ENCODE measurements at places on chromosomes 13 and 19.
A peak's percentile ranks its signal among the peaks of the same experiment; 100 is the strongest.

- H3K27ac ChIP-seq, result no peak within 1 kb of the TSS
- peak; percentile 34 for DNase-seq
- peaks cover 8% of the 10 kb centered on the region for H3K4me1 ChIP-seq
- no peaks in the 10 kb centered on the region for H3K36me3 ChIP-seq
- H3K27me3 ChIP-seq, result peaks cover 38% of the 10 kb centered on the region
These were observed at the start of gene KISS1R for GRCh38 chr19:917323-918151. Gene KISS1R, plus strand, starts transcription at chr19:917333. Its CDS starts 170 bp downstream, at chr19:917503.

DNA sequence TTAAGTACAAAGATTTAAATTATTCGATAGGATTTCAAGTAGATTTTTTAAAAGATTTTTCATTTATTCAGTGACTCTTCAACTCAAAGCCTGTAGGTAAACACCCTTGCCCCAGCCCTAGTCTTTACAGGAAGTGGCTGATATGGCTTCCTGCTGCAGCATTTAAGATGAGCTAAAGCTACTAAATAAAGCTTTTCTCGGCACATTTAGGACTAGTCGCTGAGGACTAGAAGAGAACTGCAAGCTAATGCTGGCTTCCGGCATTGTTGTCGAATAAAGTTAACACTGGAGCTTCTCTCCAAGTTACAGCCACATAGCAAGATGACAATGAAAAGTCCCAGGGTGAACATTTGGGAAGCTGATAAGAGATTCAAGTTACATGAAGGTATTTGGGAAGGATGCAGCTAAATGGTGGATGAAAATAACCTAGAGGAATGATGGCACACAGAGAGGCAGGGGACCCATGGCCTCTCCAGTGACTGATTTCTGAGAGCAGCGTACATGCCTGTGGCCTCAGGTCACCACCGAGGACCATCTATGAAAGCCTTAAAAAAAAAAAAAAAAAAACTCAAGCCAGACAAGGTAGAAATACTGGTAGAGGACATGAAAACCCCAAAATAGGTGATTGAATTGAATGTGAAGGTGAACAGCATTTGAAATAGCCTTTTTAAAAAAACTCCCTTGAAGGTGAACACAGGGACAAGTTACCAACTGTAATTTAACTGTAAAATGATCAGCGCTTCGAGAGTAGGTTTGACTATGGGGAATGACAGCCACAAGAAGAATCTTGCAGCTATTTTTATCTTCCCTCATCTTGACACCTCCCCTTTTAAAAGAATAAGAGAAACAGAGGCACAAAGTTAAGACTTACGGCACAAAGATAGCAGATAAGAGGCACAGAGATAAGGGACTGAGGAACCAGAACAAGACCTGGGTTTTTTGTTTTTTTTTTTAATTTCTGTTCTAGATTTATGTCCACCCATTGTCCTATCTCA is 155.4 kb downstream of the DCT start:
- H3K27ac ChIP-seq, result no peak overlapping the region
- peaks cover 16% of the 10 kb centered on the region for H3K4me1 ChIP-seq
- no peaks in the 10 kb centered on the region for H3K36me3 ChIP-seq
- no peak overlapping the region for H3K4me3 ChIP-seq
- DNase-seq, result no peak

- H3K27ac ChIP-seq, result no peak overlapping the region
- DNase-seq, result peak; percentile 95
- H3K36me3 ChIP-seq, result no peaks in the 10 kb centered on the region
- no peaks in the 10 kb centered on the region for H3K27me3 ChIP-seq
These were observed 212.5 kb upstream of the IRS2 start for GRCh38 chr13:109998684-109999533.

GRCh38 chr19:45938733-45939319 is 24.2 kb upstream of the NANOS2 start:
- peaks cover 58% of the 10 kb centered on the region for H3K27me3 ChIP-seq
- H3K27ac ChIP-seq, result no peak overlapping the region
- no peaks in the 10 kb centered on the region for H3K4me1 ChIP-seq
- no peaks in the 10 kb centered on the region for H3K36me3 ChIP-seq
- DNase-seq, result no peak

- H3K4me1 ChIP-seq, result no peaks in the 10 kb centered on the region
- no peak overlapping the region for H3K4me3 ChIP-seq
- DNase-seq, result no peak
These were observed 428.1 kb upstream of the DACH1 start for GRCh38 chr13:72295153-72295552.

GRCh38 chr13:73820688-73821087 is 313.5 kb downstream of the KLF12 start:
- H3K36me3 ChIP-seq, result peaks cover 1% of the 10 kb centered on the region
- no peaks in the 10 kb centered on the region for H3K27me3 ChIP-seq
- no peak overlapping the region for H3K4me3 ChIP-seq
- H3K4me1 ChIP-seq, result no peaks in the 10 kb centered on the region
- H3K27ac ChIP-seq, result no peak overlapping the region
- no peak for DNase-seq

DNA sequence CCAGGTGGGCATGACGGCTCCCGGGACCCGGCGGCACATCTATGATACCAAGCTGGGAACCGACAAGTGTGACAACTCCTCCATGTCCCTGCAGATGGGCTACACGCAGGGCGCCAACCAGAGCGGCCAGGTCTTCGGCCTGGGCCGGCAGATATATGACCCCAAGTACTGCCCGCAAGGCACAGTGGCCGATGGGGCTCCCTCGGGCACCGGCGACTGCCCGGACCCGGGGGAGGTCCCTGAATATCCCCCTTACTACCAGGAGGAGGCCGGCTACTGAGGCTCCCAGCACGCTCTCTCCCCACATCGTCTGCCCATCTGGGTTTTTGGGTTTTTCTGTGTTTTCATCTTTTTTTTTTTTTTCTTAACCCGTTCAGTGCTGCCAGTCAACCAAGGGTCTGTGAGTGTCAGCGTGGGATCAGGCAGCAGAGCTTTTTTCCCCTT is 2.3 kb upstream of the ABCA7 start:
- H3K4me1 ChIP-seq, result peaks cover 7% of the 10 kb centered on the region
- peaks cover 42% of the 10 kb centered on the region for H3K36me3 ChIP-seq
- DNase-seq, result no peak

GRCh38 chr19:10116085-10116865 is 3.4 kb downstream of the EIF3G start:
- H3K27me3 ChIP-seq, result no peaks in the 10 kb centered on the region
- no peak for DNase-seq
- H3K4me3 ChIP-seq, result no peak overlapping the region
- H3K4me1 ChIP-seq, result peaks cover 7% of the 10 kb centered on the region
- peaks cover 44% of the 10 kb centered on the region for H3K36me3 ChIP-seq

- H3K4me3 ChIP-seq, result peak overlapping the region; percentile 79
- H3K27ac ChIP-seq, result peak overlapping the region; percentile 64
- 0 out of 2 replicates have a peak, but pooled peaks cover 1% of the 10 kb centered on the region for H3K4me1 ChIP-seq
- DNase-seq, result peak; percentile 31
These were observed 926 bp downstream of the ZNF587 start for GRCh38 chr19:57850553-57851017.

- H3K4me1 ChIP-seq, result peaks cover 5% of the 10 kb centered on the region
- H3K4me3 ChIP-seq, result no peak overlapping the region
- no peak overlapping the region for H3K27ac ChIP-seq
- no peaks in the 10 kb centered on the region for H3K36me3 ChIP-seq
- no peak for DNase-seq
These were observed 4.4 kb downstream of the EFNB2 start for GRCh38 chr13:106530980-106531481.

- no peaks in the 10 kb centered on the region for H3K36me3 ChIP-seq
- H3K4me3 ChIP-seq, result no peak overlapping the region
- H3K27ac ChIP-seq, result no peak overlapping the region
- peaks cover 6% of the 10 kb centered on the region for H3K4me1 ChIP-seq
- no peak for DNase-seq
These were observed 13.4 kb downstream of the TECR start for GRCh38 chr19:14542711-14543328.

GRCh38 chr13:24495151-24495729 is 17.3 kb downstream of the PARP4 start:
- no peaks in the 10 kb centered on the region for H3K4me1 ChIP-seq
- no peak for DNase-seq
- H3K36me3 ChIP-seq, result peaks cover 48% of the 10 kb centered on the region
- no peaks in the 10 kb centered on the region for H3K27me3 ChIP-seq
- no peak overlapping the region for H3K4me3 ChIP-seq

- DNase-seq, result peak; percentile 85
- peak overlapping the region; percentile 96 for H3K27ac ChIP-seq
- H3K27me3 ChIP-seq, result no peaks in the 10 kb centered on the region
- H3K4me1 ChIP-seq, result peaks cover 12% of the 10 kb centered on the region
- peaks cover 2% of the 10 kb centered on the region for H3K36me3 ChIP-seq
These were observed 1.2 kb downstream of the ZC3H4 start for GRCh38 chr19:47112166-47112996.

- peak; percentile 60 for DNase-seq
- no peaks in the 10 kb centered on the region for H3K4me1 ChIP-seq
- no peak overlapping the region for H3K27ac ChIP-seq
- H3K36me3 ChIP-seq, result peaks cover 6% of the 10 kb centered on the region
These were observed 56.2 kb upstream of the AKAP11 start for GRCh38 chr13:42215578-42216421.

- H3K4me3 ChIP-seq, result no peak overlapping the region
- H3K4me1 ChIP-seq, result peaks cover 2% of the 10 kb centered on the region
- no peaks in the 10 kb centered on the region for H3K27me3 ChIP-seq
- peak; percentile 10 for DNase-seq
- H3K27ac ChIP-seq, result no peak overlapping the region
These were observed 333.2 kb downstream of the DNAJC15 start for GRCh38 chr13:43356567-43356966.

DNA sequence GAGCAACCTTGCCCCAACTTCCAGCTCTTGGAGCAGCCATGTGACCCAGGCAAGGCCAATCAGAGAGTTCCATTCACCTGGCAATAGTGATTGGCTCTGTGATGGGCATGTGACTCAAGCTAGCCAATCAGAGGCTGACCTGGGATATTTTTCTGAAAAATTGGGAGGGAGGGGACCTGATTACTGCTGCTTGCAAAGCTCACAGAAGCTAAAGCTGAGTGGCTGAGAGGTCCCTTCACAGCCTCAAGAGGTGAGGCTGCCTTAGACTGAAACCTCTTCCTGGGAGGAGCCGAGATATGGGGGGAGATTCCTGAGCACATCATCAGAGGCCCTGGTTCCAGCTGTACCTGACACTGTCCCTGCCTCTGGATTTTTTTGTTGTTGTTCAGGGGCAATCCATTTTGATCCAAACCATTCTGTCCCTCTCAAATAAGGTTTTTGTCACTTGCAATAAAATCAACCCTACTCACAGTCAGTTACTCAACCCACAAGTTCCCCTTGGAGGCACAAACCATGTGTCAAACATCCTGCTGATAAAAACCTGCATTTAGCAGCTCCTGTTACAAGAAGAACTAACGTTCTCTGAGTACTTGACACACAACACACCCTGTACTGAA is 4.8 kb downstream of the CIB3 start:
- H3K27me3 ChIP-seq, result no peaks in the 10 kb centered on the region
- H3K4me3 ChIP-seq, result no peak overlapping the region
- no peaks in the 10 kb centered on the region for H3K4me1 ChIP-seq
- DNase-seq, result peak; percentile 50
- no peak overlapping the region for H3K27ac ChIP-seq

DNA sequence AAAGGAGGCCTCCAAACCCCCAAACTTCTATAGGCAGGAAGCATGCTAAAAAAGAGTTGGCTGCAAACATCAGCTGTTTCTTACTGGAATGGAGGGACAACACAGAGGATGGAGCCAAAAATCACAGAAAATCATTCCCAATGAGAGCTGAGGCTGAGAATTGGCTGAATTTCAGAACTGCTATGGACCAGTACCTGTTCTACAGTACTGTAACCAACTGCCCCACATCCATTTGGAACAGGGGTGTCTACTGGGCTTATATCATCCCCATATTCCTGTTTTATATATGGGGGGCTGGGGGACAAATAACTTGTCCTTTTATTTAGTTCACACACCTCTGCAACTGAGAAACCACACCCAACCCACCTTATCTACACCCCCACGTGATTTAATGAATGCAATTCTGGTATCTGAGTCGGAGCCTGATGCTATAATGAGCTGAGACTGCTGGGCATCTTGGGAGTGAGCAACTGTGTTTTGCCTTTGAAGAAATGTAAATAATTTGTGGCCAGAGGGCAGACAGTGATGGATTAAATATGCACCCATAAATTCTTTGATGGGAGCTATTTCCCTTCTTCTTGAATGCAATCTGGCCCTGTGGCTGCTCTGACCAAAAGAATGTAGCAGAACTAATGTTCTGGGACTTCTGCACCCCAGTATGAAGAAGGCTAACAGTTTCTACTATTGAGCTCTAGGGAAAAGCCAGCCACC is 82.6 kb downstream of the TBC1D4 start:
- H3K27ac ChIP-seq, result no peak overlapping the region

DNA sequence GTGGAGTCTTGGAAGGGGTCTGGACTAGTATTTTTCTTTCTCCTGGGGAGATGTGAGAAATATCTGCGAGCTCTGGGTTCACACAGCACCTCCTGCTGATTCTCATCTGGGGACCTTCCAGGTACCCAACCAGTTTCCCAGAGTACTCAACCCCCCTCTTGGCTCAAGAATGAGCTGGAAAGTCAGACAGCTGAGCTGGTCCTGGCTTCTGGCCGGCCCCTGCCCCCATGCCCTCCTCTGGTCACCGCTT is 2.2 kb upstream of the PDE4A start:
- no peak overlapping the region for H3K27ac ChIP-seq
- H3K4me3 ChIP-seq, result no peak overlapping the region
- H3K36me3 ChIP-seq, result no peaks in the 10 kb centered on the region
- DNase-seq, result no peak
- H3K27me3 ChIP-seq, result peaks cover 42% of the 10 kb centered on the region

GRCh38 chr13:97749174-97749573 is 204.3 kb upstream of the IPO5 start:
- no peak overlapping the region for H3K4me3 ChIP-seq
- no peaks in the 10 kb centered on the region for H3K36me3 ChIP-seq
- H3K27me3 ChIP-seq, result no peaks in the 10 kb centered on the region
- peak; percentile 1 for DNase-seq

DNA sequence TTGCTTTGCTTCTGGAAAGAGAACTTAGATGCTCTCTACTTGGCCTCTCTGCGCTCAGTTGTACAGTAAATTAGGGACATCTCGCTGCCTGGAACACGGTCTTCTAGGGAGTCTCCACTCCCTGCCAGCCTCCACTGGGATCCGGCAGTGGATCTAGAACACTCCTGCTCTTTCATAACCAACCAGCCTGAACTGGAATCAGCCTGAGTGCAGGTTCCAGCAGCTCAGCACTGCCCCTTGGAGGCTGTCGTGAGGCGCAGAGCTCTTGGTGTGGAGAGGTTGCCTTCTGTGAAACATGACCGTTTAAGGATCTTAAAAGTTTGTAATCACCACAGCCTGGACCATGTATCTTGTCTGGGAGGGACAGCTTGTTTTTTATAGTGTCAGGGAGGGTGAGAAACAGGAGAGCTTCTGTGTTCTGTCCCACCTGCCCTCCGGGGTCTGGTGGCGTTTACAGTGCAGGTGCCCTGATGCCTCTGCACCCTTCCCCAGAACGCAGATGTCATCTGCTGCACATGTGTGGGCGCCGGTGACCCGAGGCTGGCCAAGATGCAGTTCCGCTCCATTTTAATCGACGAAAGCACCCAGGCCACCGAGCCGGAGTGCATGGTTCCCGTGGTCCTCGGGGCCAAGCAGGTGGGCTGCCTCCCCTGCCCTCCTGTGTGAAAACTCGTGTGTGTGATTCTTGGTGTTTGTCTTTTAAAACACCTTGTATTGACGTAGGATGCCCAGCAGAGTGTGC is 24.8 kb downstream of the UPF1 start:
- H3K4me1 ChIP-seq, result no peaks in the 10 kb centered on the region
- H3K4me3 ChIP-seq, result no peak overlapping the region

- H3K27me3 ChIP-seq, result no peaks in the 10 kb centered on the region
- no peak overlapping the region for H3K4me3 ChIP-seq
- H3K4me1 ChIP-seq, result no peaks in the 10 kb centered on the region
These were observed 172.8 kb downstream of the EFNB2 start for GRCh38 chr13:106362707-106363106.

Measured in IMR-90 (cell line).